ENCODE measurements at places on chromosomes 4 and X.

DNA sequence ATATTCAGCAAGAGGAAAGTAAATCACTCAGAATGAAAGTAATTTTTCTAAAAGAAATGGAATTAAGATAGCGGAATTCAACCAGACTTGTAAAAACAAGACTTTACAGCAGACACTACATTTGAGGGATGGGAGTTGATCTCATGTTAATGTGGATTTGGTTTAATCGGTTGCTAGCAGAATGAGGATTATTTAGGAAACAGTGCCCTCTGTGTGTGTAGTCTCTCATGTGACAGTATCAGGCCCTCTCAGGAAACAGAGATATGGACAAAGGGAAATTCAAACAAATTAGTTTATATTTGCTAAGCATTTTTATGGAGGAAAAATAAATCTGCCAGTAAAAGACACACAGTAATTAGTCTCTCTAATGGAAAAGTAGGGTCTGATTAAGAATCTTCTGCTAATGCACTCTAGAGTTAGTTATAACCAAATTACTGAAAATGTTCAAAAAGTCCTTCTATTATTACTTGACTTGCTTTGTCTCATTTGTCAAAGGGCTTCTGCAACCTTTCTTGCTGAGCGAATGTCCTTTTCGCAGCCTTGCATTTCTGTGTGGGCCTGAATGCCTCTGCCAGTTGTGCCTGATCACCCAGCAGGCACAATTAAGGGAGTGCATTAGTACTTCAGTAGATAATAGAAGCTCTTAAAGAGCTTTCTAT is 1282.3 kb upstream of the TENM3 start:
- peak; percentile 77 for DNase-seq

DNA sequence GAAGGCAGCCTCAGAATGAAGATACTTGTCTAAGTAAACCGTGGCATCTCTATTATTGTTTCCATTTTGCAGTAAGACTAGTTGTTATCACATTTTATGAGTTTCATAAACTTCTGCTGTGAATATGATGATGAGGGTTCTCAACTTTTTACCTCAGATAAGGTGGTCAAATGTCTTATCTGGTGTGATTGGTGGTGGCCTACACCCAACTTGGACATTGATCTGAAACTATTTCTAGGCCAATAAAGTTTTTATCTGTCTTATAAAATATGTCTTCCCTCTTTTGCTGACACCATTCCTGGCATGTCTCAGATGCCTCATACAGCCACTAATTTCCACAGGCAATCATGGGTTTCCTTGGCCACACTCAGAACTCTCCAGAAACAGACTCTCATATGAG is 480.3 kb upstream of the NR3C2 start:
- no peak for DNase-seq

GRCh38 chr4:153771046-153771445 is 11.2 kb upstream of the RNF175 start:
- no peak for DNase-seq

- peak; percentile 19 for DNase-seq
Measured at GRCh38 chrX:8971116-8971515, 62.8 kb downstream of the FAM9B start.

DNA sequence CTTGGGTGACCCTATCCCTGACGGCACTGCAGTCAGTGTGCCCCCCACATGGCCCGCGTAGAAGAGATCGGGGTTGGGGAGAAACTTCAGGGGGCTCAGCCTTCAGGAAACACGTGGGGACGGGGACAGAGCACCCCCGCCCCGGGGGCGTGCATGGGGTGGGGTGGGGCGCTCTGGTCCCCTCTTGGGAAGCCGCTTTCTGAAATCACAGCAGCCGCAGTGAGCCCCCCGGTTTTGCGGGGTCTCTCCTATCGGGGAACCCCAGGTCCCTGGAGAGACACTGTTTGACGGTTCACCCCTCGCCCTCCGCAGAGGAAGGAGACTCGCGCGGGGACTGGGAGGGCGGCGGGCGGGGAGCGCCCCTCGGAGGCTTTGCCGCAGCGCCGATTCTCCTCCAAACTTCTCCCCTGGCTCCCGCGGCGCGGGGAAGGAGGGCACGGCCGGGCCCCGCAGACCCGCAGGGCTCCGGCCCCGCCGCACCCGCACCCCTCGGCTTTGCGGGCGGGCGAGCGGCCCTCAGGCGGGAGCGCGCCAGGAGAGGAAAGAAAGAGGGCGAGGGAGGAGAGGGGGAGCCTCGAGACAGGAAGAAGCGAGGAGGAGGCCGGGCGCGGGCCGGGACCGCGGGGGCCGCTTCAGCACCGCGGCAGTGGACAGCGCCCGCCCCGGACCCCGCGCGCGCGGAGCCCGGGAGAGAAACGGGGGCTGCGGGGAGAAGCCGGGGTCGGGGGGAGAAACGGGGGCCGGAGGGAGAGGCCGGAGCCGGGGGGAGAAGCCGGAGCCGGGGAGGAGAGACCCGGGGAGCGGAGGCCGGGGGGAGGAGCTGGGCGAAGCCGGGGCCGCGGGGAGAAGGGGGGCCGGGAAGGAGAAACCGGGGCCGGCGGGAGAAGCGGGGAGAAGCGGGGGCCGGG is 612 bp downstream of the CPLX1 start:
- peak; percentile 38 for DNase-seq
